H9 (cell line): ENCODE measurements at places on chromosomes 16 and 17. TPM values are rescaled to one million over a fixed set of nuclear protein-coding genes. Genes with fewer than 3 reads are reported as not detected.

DNA sequence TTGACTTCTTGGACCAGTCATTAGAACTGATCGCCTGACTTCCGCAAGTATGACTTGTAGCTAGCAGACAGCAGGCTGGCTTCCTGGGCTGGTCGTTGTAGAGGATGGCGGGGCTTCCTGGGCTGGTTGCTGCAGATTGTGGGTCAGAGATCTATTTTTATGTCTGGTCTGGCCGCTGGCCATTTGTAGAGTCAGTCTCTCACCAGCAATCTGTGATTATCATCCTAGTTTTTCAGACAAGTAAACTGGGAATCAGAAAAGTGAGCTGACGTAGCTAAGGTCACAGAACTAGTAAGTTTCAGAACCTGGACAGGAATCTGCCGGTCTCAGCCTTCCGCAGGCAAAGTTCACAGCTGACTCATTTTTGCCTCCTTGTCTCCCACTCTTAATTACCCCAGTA is 19.1 kb downstream of the GPR142 start:
- no peaks in the 10 kb centered on the region for H3K27me3 ChIP-seq
- no peaks in the 10 kb centered on the region for H3K4me1 ChIP-seq
- H3K4me3 ChIP-seq: no peak overlapping the region
- DNase-seq: no peak
- H3K27ac ChIP-seq: no peak overlapping the region

GRCh38 chr16:47486856-47487255 is 25.7 kb downstream of the PHKB start:
- no peak for DNase-seq
- peaks cover 39% of the 10 kb centered on the region for H3K36me3 ChIP-seq
- H3K4me3 ChIP-seq: no peak overlapping the region
- no peak overlapping the region for H3K27ac ChIP-seq

GRCh38 chr16:62254372-62254771 is 218.1 kb upstream of the CDH8 start:
- no peak overlapping the region for H3K27ac ChIP-seq
- H3K27me3 ChIP-seq: no peaks in the 10 kb centered on the region
- H3K36me3 ChIP-seq: no peaks in the 10 kb centered on the region
- DNase-seq: no peak
- H3K4me1 ChIP-seq: no peaks in the 10 kb centered on the region; the same call in 1 of the 2 replicates

DNA sequence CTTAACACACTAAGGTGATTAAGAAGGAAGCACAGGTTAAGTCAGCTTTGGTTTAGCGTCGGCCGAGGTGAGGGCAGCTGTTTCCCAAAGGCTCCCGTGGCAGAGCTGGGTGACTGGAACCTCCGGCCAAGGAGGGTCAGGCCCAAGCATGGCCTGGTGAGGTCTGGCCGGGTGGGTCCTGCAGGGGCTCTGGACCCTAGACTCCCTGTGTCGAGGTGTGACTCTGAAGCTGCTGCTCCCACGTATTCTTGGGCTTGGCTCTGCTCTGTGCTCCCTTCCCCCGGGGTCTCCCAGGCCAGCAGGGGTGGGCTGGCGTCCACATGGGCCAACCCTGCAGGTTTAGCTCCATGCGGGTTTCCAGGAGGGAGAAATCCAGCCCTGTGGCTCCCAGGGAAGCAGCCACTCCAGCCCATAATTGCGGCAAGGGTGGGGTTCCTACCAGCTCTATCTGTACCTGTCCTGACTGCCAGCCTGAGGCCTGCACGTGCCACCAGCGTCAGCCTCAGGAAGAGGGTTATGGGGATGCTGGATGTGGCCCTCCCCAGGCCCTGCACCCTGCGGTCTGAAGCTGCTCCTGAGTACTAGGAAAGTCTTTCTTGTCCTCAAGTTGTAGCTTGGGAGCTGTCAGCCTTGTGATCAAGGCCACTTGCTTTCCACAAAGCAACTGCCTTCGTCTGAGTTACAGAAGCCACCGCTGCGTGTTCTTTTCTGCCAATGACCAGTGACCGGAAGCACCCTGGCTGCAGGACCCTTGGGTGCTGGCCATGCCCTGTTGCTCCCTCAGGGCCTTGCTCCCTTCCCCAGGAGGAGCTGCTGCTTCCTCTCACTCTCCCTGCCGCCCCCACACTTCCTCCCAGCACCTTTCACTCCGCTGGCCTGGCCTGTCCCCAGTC is 4.8 kb downstream of the CDK5R1 start:
- peak overlapping the region; percentile 25; the same call in 1 of the 3 replicates for H3K4me3 ChIP-seq
- H3K27ac ChIP-seq: no peak overlapping the region
- H3K4me1 ChIP-seq: peaks cover 5% of the 10 kb centered on the region; the same call in 1 of the 2 replicates
- H3K36me3 ChIP-seq: peaks cover 23% of the 10 kb centered on the region

DNA sequence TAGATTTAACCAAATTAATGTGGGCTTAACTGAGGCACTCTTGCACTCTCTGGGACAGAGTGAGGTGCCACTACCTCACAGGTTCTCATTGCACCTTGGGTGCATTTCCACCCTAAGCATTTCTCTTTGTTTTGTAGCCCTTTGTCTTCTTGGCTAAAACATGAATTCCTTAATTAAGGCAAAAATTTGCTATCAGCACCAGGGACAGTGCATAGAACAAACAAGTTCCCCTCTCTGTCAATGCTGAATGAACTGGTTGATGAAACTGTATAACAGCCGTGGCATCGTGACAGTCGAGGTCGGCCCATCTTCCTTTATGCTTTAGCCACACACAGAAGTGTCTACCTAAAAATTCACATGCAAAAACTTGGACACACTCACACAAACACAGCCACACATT is 74.8 kb downstream of the HS3ST2 start:
- H3K4me1 ChIP-seq: no peaks in the 10 kb centered on the region
- H3K27me3 ChIP-seq: no peaks in the 10 kb centered on the region
- H3K36me3 ChIP-seq: no peaks in the 10 kb centered on the region
- H3K4me3 ChIP-seq: no peak overlapping the region
- DNase-seq: no peak
- H3K27ac ChIP-seq: no peak overlapping the region

- H3K36me3 ChIP-seq: no peaks in the 10 kb centered on the region
- DNase-seq: peak; percentile 59
- H3K27ac ChIP-seq: no peak overlapping the region
Measured at GRCh38 chr17:34547453-34548063, 31.8 kb upstream of the TMEM132E start.

GRCh38 chr16:20850981-20851380 is 44.7 kb downstream of the REXO5 start:
- no peak overlapping the region for H3K27ac ChIP-seq
- no peaks in the 10 kb centered on the region; the same call in 1 of the 2 replicates for H3K27me3 ChIP-seq
- no peak overlapping the region for H3K4me3 ChIP-seq
- H3K36me3 ChIP-seq: no peaks in the 10 kb centered on the region

GRCh38 chr17:4586043-4586442 is 1.7 kb downstream of the SMTNL2 start:
- DNase-seq: no peak
- H3K4me1 ChIP-seq: no peaks in the 10 kb centered on the region; the same call in 1 of the 2 replicates
- H3K27ac ChIP-seq: no peak overlapping the region
- H3K36me3 ChIP-seq: no peaks in the 10 kb centered on the region
- H3K4me3 ChIP-seq: peak overlapping the region; percentile 52; the same call in 1 of the 3 replicates

GRCh38 chr16:55569025-55569424 is 2.5 kb downstream of the CAPNS2 start:
- no peak overlapping the region for H3K4me3 ChIP-seq
- no peaks in the 10 kb centered on the region for H3K27me3 ChIP-seq
- H3K27ac ChIP-seq: no peak overlapping the region
- no peaks in the 10 kb centered on the region for H3K36me3 ChIP-seq
- no peak for DNase-seq

Gene SLC47A2
- not detected in 2 replicates for total RNA-seq

GRCh38 chr17:57400648-57401047 is 144.3 kb downstream of the MSI2 start:
- no peak overlapping the region for H3K27ac ChIP-seq
- peaks cover 5% of the 10 kb centered on the region; the same call in 1 of the 2 replicates for H3K36me3 ChIP-seq
- no peak overlapping the region for H3K4me3 ChIP-seq
- no peaks in the 10 kb centered on the region for H3K27me3 ChIP-seq

GRCh38 chr16:608019-608418 is 18.2 kb downstream of the RAB40C start:
- H3K36me3 ChIP-seq: peaks cover 12% of the 10 kb centered on the region
- no peak overlapping the region for H3K4me3 ChIP-seq
- DNase-seq: peak; percentile 37
- no peaks in the 10 kb centered on the region for H3K4me1 ChIP-seq
- no peak overlapping the region for H3K27ac ChIP-seq
- no peaks in the 10 kb centered on the region for H3K27me3 ChIP-seq

Gene KRT33B
- not detected in 2 replicates for total RNA-seq

GRCh38 chr17:61048376-61049106 is 351.1 kb upstream of the TBX2 start:
- DNase-seq: no peak
- H3K27me3 ChIP-seq: no peaks in the 10 kb centered on the region
- H3K4me1 ChIP-seq: no peaks in the 10 kb centered on the region
- no peak overlapping the region for H3K27ac ChIP-seq
- no peak overlapping the region for H3K4me3 ChIP-seq
- no peaks in the 10 kb centered on the region for H3K36me3 ChIP-seq

- no peak overlapping the region for H3K27ac ChIP-seq
- H3K36me3 ChIP-seq: peaks cover 17% of the 10 kb centered on the region
- H3K27me3 ChIP-seq: no peaks in the 10 kb centered on the region
Measured at GRCh38 chr16:50208460-50208931, 55.4 kb downstream of the TENT4B start.

DNA sequence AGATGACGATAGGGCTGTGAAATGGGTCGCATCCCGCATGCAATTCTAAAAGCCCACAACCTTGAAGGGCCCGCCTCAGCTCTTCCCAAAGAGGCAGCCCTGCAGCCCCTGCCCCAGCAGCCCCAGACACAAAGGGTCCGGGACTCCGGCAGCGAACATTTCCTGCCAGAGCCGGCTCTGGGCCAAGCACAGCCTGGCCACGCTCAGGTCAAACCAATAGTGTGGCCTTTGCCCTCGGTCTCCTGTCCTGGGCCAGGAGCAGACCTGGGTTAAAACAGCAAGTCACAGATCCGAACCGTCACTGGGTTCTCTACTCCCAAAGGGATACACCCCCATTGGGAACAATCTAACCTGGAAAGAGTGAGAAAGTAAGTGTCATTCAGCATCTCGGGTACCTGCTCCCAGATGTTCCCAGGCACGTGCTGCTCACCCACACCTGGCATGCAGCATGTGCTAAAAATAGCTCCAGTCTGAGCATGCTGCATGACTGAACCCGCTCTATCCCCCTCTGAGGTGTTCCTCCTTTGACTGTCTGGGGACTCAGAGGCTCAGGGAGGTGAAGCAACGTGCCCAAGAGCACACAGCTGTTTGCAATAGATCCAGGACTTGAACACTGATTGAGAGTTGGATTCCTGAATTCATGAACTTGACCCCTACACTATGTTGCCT is 22.2 kb upstream of the ATP2A3 start:
- DNase-seq: peak; percentile 44
- peaks cover 2% of the 10 kb centered on the region; the same call in 1 of the 2 replicates for H3K4me1 ChIP-seq
- no peak overlapping the region for H3K4me3 ChIP-seq
- no peak overlapping the region for H3K27ac ChIP-seq
- H3K27me3 ChIP-seq: no peaks in the 10 kb centered on the region

- no peak for DNase-seq
- no peak overlapping the region for H3K27ac ChIP-seq
- no peak overlapping the region for H3K4me3 ChIP-seq
- H3K36me3 ChIP-seq: peaks cover 3% of the 10 kb centered on the region; the same call in 1 of the 2 replicates
Measured at GRCh38 chr17:14752011-14752410, 451.1 kb downstream of the HS3ST3B1 start.

Gene MT1E
- 25.9 and 34.4 TPM in 2 replicates for total RNA-seq

- no peak for DNase-seq
- H3K36me3 ChIP-seq: no peaks in the 10 kb centered on the region; the same call in 1 of the 3 replicates
- no peak overlapping the region for H3K4me3 ChIP-seq
- H3K27ac ChIP-seq: no peak overlapping the region
- no peaks in the 10 kb centered on the region for H3K27me3 ChIP-seq
- H3K4me1 ChIP-seq: no peaks in the 10 kb centered on the region
Measured at GRCh38 chr16:56309008-56309407, 116.3 kb downstream of the AMFR start.

DNA sequence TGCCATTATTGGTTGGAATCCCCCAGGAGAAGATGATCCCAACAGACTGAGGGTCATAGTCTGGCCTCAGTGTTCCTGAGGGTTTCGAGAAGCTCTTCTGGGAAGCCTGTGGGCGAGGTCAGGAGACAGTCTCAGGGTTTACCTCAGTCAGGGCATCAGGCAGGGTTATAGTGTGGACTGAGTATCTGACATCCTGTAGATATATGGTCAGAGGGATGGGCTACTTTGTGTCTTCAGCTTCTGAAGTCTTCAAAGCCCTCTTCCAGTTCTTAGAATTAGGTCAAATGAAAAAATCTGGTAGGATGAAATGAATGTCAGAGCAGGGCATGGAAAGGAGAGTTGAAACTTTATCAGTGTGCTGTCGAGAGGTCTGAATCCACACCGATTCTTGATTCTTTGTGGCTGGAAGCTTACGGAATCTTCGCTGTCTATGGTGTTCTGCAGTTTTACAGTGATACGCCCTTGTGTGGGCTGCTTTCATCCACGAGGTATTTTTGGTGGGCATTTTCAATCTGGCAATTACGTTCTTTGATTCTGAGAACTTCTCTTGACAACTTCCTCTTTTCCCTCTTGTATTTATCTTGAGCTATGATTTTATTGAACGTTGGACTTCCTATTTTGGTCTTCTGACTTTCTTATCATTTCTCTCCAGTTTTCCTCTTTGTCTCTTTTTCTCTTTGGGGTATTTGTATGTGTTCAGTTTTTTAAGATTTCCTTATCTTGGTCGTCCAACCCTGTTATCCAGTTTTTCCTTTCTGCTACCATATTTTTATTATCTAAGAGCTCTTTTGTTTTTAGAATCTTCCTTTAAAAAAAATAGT is 30.4 kb downstream of the BPTF start:
- no peaks in the 10 kb centered on the region for H3K27me3 ChIP-seq
- H3K36me3 ChIP-seq: peaks cover 27% of the 10 kb centered on the region; the same call in 2 of the 3 replicates
- H3K4me3 ChIP-seq: no peak overlapping the region
- no peaks in the 10 kb centered on the region for H3K4me1 ChIP-seq
- no peak for DNase-seq
- no peak overlapping the region for H3K27ac ChIP-seq

DNA sequence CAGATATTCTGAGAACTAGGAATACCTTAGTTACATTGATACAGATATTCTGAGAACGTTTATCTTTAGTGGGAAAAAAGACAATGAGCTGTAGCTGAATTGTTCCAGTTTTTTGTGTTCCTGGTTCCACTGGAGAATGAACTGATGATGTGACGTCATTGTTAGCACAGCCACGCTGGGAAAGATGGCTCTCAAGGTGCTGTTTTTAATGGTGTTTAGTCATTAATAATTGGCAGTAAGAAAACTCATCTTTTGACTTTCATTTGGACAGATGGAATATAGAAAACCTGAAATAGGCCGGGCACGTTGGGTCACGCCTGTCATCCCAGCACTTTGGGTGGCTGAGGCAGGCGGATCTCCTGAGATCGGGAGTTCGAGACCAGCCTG is 10.4 kb downstream of the FOXK2 start:
- DNase-seq: no peak
- H3K4me3 ChIP-seq: no peak overlapping the region
- H3K27ac ChIP-seq: no peak overlapping the region
- peaks cover 4% of the 10 kb centered on the region; the same call in 1 of the 2 replicates for H3K36me3 ChIP-seq
- no peaks in the 10 kb centered on the region for H3K27me3 ChIP-seq

GRCh38 chr17:58333736-58334207 is 5.2 kb upstream of the TSPOAP1 start:
- H3K4me1 ChIP-seq: peaks cover 11% of the 10 kb centered on the region; the same call in 1 of the 2 replicates
- H3K4me3 ChIP-seq: no peak overlapping the region
- H3K27me3 ChIP-seq: no peaks in the 10 kb centered on the region
- no peaks in the 10 kb centered on the region for H3K36me3 ChIP-seq

GRCh38 chr17:61380217-61380835 is 19.3 kb upstream of the TBX2 start:
- no peaks in the 10 kb centered on the region for H3K27me3 ChIP-seq
- H3K36me3 ChIP-seq: no peaks in the 10 kb centered on the region
- no peak overlapping the region for H3K27ac ChIP-seq
- no peaks in the 10 kb centered on the region for H3K4me1 ChIP-seq
